ENCODE measurements at places on chromosomes 3 and 15. TPM values are rescaled to one million over a fixed set of nuclear protein-coding genes. Genes with fewer than 3 reads are reported as not detected.

- DNase-seq, result no peak
Observed at GRCh38 chr3:35864871-35865270, 225.5 kb downstream of the ARPP21 start.

- DNase-seq, result no peak
Observed at GRCh38 chr3:54835701-54836100, 92.2 kb downstream of the LRTM1 start.

GRCh38 chr15:33194237-33194636, 277 bp downstream of the FMN1 start:
- no peak for DNase-seq

- DNase-seq, result no peak
Observed at GRCh38 chr3:197795200-197795599, 4.1 kb downstream of the LRCH3 start.

DNA sequence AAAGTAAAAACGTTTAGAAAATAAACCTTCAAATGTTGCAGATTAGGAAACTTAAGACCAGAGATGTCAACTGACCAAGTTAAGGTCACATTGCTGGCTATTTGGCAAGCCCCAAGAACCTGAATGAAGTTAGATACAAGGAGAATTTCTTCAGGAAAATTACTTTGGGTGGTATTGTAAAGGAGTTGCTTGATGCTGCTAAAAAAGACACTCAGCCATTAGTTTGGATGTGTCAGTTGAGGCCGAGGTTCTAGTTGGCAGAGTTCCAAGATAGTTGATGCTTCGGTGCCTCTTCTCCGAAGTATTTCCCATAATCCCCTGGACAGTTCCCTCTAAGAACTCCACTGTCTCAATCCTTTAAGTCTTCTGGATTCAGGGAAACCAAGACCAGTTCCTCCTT, 24.3 kb downstream of the SIAH2 start:
- no peak for DNase-seq

GRCh38 chr3:67489816-67490215, 164.6 kb downstream of the SUCLG2 start:
- no peak for DNase-seq

DNA sequence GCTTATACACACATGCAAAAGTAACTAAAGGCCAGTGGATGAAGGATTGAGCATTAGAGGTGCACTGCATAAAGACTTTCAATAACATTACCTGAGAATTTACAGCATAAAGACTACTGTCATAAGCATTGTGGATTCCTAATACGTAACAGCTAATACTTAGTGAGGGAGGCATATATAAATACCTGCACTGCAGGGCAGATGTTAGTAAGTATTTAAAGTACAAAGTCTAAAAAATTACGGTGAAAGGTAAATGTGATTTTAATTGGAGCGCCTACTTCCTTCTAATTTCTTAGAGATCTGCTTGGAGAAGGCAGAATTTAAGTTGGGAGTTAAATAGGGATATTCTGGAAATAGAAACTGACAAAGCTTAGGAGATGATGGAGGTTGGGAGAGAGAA, 25.4 kb upstream of the TRPM7 start:
- no peak for DNase-seq

HMG20A gene
- polyA plus RNA-seq, result 64.5 TPM

TM4SF4 gene
- polyA plus RNA-seq, result 3.5 TPM

EIF4E3 gene
- 12.6 TPM for polyA plus RNA-seq

GNB4 gene
- polyA plus RNA-seq, result 28.5 TPM

All from right renal cortex interstitium (tissue), 3 donors.